Caco-2 (cell line): ENCODE measurements at places on chromosomes 12 and 14. TPM values are rescaled to one million over a fixed set of nuclear protein-coding genes. Genes with fewer than 3 reads are reported as not detected.

The SP1 gene
- total RNA-seq = 78.1 and 83.3 TPM in 2 replicates

The CELA1 gene
- not detected in 2 replicates for total RNA-seq

The LRP1-AS gene
- not detected in 2 replicates for total RNA-seq

The SRGAP1 gene
- 21.7 and 22.1 TPM in 2 replicates for total RNA-seq

The PRPH gene
- total RNA-seq = 3.2 and 4.9 TPM in 2 replicates

The EIF2S3B gene
- 0.73 and 1.1 TPM in 2 replicates for total RNA-seq

The PTPRB gene
- 0.42 and 0.73 TPM in 2 replicates for total RNA-seq

The KLRK1 gene
- total RNA-seq = 0.18 and 0.28 TPM in 2 replicates

DNA sequence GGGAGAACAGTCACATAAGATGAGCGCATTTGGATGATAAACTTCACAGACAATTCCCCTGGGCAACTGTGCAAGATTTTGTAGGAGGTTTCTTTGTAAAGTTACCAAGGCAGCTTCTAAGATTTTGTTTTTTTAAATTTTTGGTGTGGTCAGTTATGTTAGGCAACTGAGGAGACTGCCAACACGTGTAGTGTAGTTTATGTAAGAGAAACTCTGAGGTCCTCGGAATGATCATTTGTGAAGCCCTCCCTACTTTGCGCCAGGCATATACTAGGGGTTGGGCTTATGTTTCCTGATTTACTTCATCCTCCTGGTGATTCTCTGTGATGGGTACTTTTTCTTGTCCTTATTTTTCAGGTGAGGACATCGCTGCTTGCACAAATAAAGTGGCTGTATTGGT, 433.6 kb downstream of the TMEM132D start:
- no peaks in the 10 kb centered on the region for H3K36me3 ChIP-seq
- H3K27me3 ChIP-seq = no peaks in the 10 kb centered on the region
- H3K27ac ChIP-seq = no peak overlapping the region
- H3K4me1 ChIP-seq = no peaks in the 10 kb centered on the region
- no peak overlapping the region for H3K4me3 ChIP-seq

- no peak overlapping the region for H3K27ac ChIP-seq
- no peaks in the 10 kb centered on the region for H3K27me3 ChIP-seq
- no peaks in the 10 kb centered on the region for H3K4me1 ChIP-seq
- no peaks in the 10 kb centered on the region for H3K36me3 ChIP-seq
- DNase-seq = no peak
Measured at GRCh38 chr12:91785655-91786498, 359.8 kb downstream of the BTG1 start.

DNA sequence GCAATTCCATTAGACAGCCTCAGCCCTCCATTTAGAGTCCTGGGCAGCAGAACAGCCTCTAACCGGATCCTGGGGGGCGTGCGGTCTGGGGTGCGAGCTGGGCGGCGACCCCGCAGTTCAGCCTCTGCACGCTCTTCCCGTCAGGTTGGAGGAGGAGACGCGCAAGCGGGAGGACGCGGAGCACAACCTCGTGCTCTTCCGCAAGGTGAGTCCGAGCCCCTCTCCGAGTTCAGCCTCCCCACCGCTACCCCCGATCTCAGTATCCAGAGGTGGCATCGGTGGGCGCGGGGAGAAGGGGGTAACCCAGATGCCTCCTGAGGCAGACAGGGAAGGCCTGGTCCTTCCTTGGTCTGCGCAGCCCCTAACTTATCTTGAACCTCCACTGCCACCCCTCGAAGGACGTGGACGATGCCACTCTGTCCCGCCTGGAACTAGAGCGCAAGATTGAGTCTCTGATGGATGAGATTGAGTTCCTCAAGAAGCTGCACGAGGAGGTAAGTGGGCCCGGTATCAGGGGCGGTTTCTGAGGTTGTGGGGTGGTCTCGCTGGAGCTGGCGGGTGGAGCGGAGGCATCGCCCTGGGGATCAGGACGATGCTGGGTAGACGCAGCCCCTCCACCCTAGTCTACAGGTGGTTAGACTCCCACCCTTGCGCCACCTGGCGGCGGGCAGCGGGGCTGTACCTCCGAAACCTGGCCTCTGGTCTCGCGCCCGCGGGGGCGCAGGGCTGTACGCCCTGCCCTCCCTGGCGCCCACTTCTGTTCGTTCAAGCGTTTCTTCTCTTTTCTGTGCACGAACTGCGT, 1.3 kb downstream of the PRPH start:
- no peak overlapping the region for H3K27ac ChIP-seq
- 0 out of 2 replicates have a peak, but pooled peaks cover 5% of the 10 kb centered on the region for H3K4me1 ChIP-seq
- no peaks in the 10 kb centered on the region for H3K27me3 ChIP-seq
- no peaks in the 10 kb centered on the region for H3K36me3 ChIP-seq
- peak overlapping the region; percentile 69 for H3K4me3 ChIP-seq

GRCh38 chr12:25197608-25198007, 2.6 kb downstream of the ETFRF1 start:
- H3K36me3 ChIP-seq = peaks cover 4% of the 10 kb centered on the region
- peaks cover 8% of the 10 kb centered on the region; the same call in 1 of the 2 replicates for H3K4me1 ChIP-seq
- no peak for DNase-seq
- H3K27me3 ChIP-seq = no peaks in the 10 kb centered on the region
- no peak overlapping the region for H3K4me3 ChIP-seq

- H3K27me3 ChIP-seq = no peaks in the 10 kb centered on the region; the same call in 1 of the 2 replicates
- no peaks in the 10 kb centered on the region for H3K4me1 ChIP-seq
Measured at GRCh38 chr12:94815958-94816357, 165.6 kb upstream of the TMCC3 start.
